ENCODE measurements at places on chromosomes 3 and 15.

DNA sequence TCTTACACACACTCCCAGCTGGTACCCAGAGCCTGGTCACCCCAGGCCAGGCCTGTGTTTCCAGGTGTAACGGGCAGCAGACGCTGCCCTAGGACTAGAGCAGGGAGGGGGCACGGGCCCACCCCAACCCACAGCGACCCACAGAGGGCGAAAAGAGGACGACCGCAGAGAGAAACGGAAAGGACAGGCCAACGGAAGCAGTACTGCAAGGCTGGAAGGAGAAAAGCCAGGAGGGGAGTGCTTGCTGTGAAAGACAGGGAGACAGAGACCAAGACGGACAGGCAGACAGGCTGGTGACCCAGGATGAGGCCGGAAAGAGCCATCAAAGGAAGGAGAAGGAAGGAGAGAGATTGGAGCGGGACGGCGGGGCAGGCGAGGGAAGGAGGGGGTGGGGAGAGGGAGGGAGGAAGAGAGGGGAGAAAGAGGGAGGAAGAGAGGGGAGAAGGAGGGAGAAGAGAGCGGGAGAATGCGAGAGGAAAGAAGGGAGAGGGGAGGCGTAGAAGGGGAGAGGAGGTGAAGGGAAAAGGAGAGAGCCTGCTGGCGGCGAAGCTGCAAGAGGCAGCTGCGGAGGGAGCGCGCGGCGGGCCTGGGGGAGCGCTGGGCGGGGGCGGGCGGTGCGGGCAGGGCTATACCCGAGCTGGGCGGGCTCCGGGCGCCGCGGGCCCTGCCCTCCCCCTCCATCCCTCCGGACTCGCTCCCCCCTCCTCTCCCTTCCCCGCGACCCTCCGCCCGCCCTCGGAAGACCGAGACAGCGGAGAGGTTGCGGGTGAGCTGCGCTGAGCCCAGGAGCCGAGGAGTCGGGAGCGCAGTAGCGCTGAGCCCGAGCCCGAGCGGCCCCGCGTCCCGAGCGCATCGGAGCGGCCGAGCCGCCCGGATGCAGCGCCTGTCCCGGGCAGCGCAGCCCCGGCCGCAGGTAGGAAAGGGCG lies at the start of gene SLC6A1:
Gene SLC6A1, plus strand, starts transcription at position 732 of the 926 bp plus-strand sequence. CDS start 24,464 bp downstream, outside the sequence.
- no peak for DNase-seq

GRCh38 chr3:151044706-151045105 lies 40.8 kb upstream of the MED12L start:
- DNase-seq, result no peak

DNA sequence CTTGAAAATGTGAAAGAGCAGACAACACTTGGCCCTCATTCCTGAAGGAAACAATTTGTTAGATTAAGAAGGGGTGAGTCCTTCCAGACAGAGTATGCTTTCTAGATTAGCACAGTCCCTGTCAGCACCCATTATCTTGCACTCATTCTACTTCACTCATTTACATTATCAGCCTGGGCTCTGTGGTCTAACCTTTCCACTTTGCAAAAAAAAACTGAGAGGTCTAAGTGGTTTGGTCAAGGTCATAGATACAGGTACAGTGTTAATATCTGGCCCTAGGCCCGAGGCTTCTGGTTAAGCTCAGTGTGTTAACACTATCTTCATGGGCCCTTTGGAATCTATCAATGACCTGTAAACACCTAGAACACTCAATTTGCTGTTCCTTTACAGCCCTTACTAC lies 123.4 kb upstream of the LRRN1 start:
- DNase-seq, result no peak

DNA sequence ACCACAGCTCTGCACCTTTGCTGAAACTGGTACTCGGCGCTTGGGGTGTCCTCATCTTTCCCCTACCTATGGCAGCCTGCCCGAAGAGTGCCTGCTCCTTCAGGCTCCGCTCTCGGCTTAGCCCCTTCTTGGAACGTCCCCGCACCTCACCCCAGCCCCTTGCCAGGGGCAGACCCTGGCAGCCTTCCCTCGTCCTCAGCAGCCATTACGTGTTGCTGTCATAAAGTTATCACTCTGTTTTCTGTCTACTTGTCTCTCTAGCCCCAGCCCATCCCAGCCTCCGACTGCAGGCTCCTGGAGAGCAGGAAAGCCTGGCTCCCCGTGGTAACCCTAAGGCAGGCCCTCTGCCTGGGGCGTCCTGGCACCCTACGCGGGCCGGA lies 5.1 kb upstream of the BAHD1 start:
- DNase-seq, result no peak

DNA sequence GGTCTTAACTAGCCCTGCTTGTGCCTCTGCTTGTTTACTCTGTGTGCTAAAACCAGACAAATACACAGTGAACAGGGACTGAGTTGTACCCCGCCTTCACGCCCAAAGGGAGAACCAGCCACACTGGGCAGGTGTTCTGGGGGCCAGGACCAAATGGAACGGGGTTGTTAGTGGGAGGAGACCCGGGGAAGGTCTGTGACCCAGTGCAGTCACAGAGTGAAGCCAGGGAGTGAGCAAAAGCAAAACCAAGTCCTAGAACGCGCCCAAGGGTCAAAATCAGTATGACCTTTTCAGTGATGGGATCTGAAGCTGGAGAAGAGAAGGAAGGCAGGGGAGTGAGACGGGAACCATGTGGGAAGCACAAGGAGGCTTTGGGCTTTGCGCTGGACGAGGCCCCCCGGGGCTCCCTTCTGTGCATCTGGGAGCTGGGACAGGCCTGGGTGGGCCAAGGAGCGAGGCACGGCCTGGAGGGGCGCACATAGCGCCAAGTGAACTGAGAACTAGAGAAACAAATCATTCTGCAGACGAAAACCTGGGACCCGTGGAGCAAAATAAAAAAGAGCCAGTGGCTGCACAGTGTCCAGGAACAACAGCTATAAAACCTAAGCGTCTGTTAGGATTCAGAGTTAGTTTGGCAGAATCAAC lies 78.3 kb upstream of the ALDH1A3 start:
- DNase-seq, result no peak

DNA sequence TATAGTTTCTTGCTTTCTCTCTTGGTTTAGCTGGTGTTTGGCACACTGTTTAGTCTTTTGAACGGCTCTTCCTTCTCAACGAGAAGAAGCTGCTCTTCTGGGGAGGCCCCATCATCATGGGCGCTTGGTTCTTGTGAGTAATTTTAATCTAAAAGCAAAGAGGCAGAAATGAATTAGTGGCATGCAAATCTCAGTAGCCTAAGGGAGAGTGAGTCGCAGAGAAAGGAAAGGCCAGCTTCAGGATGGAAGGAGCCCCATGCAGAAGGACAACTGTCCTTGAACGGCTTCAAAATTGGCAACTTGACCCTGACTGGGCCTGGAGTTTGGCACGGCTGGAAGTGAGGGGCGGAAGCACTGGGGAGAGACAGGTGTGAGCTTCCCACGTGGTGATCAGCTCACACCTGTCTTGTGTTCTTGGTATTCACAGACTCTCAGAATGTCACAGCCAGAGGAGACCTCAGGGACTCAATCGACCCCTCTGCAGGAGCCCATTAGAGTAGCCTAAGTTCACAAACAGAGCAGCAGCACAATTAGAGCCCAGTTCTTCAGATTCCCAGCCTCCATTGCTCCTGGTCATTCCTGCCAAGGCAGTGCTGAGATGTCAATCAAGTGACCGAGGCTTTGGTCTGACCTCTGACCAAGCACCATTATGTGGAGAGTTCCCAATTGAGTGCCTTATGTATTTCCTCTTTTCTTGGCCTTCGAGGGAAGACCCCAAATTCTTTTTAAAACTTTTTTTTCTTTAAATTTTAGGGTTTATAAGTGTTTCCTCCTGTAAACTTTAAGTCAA lies 41.3 kb upstream of the ETV5 start:
- DNase-seq, result peak; percentile 14

DNA sequence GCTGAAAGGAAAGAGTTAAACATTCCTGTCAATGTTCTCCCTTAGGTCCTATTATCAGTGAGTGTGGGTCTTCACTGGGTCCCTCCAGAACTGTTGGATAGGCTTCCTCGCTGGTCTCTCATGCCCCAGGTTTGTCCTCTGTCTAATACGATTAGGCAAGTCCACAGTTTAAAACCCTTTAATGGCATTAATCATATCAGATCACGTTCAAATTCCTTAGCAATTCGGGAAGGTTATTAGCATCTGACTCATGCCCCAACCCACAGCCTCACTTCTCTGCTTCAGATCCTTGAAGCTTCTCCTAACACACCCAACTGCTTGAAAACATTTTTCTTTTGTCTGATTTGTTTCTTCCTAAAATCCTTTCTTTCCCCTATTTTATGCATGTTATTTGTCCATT lies 224.3 kb upstream of the ATP10A start:
- no peak for DNase-seq

GRCh38 chr3:195805181-195805580 lies 6.5 kb downstream of the MUC4 start:
- no peak for DNase-seq

GRCh38 chr3:125436921-125437320 lies 61.8 kb upstream of the ZNF148 start:
- no peak for DNase-seq

DNA sequence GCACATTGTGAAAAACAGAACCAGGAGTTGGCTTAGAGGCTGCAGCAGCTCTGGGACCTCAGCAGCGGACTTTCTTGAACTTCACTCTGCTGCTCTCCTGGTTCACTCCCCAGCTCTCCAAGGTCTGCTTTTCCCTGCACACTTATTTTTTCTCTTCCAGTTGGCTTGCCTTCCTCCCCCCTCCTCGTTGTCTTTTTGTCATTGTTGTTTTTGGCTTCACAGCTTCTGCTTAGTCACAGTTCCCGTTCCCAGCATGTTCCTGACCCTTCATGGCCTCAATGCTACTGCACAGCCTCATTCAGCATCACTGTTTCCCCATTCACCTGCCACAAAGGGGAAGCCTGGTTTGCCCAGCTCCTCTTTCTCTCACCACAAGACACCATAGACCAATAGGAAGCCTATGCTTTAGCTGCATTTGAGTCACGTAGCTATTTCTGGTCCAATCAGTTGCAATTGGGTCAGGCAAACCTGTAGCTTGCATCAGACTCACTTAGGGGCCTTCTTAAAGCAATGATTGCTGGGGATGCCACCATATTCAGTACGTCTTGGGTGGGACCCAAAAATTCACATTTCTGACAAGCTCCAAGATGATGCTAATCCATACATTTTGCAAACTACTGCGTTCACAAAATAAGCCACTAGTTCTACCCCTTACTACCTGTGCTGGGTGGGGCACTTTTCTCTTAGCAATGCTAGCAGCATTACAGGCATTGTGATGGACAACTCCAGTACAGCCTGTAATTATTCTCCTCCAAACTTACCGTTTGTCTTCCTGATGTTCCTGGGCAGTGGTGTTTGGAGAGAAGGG lies 7.8 kb upstream of the SUMF1 start:
- DNase-seq, result peak; percentile 83

GRCh38 chr3:150635526-150635925 lies 32.4 kb downstream of the SELENOT start:
- no peak for DNase-seq

GRCh38 chr15:66848686-66849392 lies 146.8 kb downstream of the SMAD6 start:
- DNase-seq, result peak; percentile 67

- no peak for DNase-seq
Measured at GRCh38 chr3:10511809-10512494, 6.6 kb upstream of the ATP2B2 start.

DNA sequence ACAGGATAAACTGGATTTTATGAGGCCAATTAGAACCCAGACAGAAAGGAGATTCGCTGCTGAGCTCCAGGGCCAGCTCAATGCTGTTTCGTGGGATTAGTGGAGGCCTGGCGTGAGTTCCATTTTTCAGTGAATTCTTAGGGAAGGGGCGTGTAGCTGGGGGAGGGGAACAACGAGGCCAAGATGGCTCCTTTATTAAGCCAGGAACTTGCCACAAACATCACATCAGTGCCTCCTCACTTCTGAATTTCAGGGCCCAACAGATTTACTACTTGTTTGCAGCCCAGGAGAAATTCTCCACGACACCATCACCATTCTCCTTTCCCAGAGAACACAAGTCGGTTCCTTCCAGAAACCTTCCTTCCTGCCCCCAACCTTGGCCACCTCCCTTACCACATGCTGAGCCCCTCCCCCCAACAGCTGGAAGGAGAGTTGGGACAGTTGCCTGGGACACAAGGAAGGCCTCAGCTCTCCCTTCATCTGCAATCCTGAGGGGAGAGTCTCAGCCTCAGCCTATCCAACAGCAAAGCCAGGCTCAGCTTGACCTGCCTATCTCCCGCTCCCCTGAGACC lies 5.8 kb downstream of the IGDCC4 start:
- DNase-seq, result no peak

All from coronary artery (tissue), 2 donors.